Brain microvascular endothelial cell (primary cell): ENCODE measurements at places on chromosomes 3 and 15.

DNA sequence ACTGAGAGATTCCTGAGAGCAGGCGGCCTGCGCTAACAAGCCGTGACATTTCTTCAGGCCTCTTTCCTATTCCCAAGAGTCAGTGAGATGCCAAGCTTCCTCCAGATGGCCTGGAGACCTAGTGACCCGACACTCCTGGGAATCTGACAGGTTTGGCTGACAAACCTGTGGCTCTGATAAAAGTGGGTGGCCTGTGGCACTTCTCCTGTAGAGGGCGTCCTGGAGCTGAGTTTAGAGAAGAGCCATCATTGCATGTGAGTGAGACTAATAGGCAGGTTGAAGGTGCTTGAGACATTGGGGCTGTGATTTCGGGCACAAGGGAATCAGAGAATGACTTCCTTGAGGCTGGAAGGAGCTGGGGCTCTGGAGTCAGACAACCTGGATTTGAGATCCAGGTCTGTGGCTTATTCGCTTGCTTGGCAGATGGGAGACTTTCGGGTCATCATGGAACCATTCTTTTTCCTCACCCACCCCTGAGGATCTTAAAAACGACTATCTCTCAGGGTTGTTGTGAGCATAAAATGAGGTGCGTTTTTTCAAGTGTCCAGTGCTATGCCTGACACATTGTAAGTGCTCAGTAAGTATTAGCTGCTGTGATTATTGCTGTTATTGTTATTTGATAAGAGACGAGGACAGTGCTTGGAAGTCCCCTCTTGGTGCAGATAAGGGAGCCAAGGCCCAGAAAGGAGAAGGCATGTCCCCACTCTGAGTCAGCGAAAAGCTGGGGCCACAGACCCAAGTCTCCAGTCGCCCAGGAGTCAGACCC lies 77.2 kb downstream of the SCN10A start:
- peak; percentile 58 for DNase-seq

DNA sequence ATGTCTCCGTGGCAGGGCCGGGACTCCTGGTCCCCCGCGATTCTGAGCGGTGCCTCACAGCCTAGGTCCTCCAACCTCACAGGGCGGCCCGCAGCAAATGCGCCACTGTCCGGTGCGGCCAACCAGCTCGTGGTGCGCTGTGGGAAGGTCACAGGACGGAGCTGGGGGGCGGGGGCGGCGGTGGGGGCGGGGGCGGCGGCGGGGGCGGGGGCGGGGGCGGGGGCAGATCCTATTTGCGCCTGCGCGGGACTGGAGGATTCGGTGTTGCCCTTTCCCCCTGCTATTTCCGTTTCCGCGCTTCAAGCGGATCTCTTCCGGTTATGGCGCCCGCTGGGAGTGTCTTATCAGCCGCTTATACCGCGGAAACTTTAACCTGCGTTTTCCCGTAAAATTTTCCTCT lies 106.7 kb upstream of the SNRPN start:
- DNase-seq, result peak; percentile 12

- no peak for DNase-seq
Observed at GRCh38 chr3:8020047-8020841, 481.4 kb upstream of the LMCD1 start.

GRCh38 chr3:134341389-134341788 lies 32.9 kb downstream of the AMOTL2 start:
- DNase-seq, result no peak

DNA sequence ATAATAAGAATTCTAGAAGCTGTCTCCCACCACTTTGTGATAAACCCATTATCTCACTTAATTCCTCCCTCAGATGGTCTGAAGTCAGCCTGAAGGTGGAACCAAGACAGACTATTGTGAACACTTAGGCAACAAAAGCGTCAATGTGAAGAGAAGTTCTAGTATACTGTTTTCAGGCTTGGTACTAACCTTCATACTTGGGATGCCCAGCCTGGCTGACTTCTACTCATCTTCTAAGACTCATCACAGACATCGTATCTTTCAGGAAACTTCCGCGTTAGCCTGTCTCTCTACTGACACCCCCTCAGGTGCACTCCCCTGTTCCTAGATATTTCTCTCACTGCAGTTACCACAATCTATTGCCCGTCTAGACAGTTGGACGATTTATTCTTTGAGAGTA lies 201.2 kb downstream of the SATB1 start:
- DNase-seq, result no peak

DNA sequence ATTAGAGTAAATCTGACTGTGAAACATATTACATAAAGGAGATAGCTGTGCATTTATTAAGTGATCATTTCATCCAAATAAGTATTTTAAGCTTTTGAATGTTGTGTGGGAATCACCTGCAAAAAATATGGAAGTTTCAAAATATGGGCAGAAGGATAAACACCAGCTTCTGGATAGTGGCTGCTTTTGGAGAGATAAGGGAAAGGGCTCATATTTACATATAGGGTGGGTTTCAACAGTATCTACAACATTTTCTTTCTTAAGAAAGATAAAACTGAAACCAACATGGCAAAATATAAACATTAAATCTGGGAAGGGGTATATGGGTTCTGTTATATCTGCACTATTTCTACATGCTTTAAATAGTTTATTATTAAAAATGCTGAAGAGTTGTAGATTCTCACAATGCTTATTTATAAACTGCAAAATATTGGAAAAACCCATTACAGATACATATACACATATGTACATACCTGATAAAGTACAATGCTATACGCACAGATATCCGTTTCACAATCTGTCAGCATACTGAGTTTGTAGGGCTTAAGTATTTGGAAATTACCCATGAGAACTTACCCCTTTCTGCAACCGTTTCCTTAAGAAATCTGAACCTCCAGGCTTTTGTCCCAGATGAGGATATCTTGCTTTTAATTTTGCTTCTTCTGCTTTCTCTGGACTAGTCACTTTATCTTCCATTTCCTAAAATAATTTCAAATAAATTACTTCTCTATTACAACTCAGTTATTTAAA lies 12.1 kb downstream of the ARPP19 start:
- DNase-seq, result no peak

GRCh38 chr3:513301-513700 lies 316.7 kb downstream of the CHL1 start:
- no peak for DNase-seq

- DNase-seq, result no peak
Observed at GRCh38 chr3:147246906-147247305, 159.4 kb downstream of the ZIC4 start.

GRCh38 chr3:197855571-197855970 lies 64.5 kb downstream of the LRCH3 start:
- no peak for DNase-seq

GRCh38 chr3:153029350-153029749 lies 132.7 kb upstream of the RAP2B start:
- DNase-seq, result peak; percentile 78

- DNase-seq, result peak; percentile 11
Observed at GRCh38 chr3:15324379-15324808, 8.0 kb downstream of the SH3BP5 start.
